Activated CD8-positive, alpha-beta T cell treated with anti-CD3 and anti-CD28 coated beads for 36 hours (primary cell): ENCODE measurements at places on chromosomes 3 and 15. TPM values are rescaled to one million over a fixed set of nuclear protein-coding genes. Genes with fewer than 3 reads are reported as not detected.

DNA sequence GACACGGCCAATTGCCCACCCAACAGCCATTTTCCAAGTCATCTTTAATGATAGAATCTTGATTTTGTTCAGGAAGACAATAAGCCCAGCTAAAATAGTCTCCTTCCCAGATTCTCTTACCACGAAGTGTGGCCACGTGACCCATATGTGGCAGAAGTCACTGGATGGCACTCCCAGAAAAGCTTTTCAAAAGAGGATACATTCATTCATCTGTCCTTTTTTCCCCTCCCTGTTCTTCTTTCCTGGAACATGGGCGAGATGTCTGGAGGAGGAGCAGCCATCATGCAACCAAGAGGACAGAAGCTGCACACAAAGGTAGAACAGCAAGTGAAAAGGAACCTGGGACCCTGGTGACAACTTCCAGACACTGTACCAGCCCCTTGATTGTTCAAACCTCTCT lies 174.7 kb downstream of the UACA start:
- DNase-seq, result no peak

- DNase-seq, result peak; percentile 32
These were observed 115.9 kb upstream of the ST8SIA2 start for GRCh38 chr15:92277776-92278175.

- DNase-seq, result peak; percentile 37
These were observed 877 bp downstream of the NIT2 start for GRCh38 chr3:100335434-100335833.

DNA sequence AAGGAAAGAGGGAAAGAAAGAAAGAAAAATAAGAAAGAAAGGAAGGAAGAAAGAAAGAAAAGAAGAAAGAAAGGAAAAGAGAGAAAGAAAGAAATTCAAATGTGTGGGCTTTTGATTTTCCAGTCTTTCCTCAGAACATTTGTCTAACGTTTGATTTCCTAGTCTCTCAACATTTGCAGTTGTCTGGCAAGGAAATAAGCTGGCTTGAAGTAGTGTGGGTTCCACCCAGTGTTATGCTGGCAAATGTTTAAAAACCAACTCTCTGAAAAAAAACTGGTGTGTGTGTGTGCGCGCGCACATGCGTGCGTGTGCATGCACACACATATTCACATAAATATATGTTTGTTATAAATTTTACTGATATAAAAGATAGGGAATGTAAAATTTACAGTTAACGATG lies 54.6 kb upstream of the C3orf49 start:
- no peak for DNase-seq

- no peak for DNase-seq
These were observed 35.9 kb upstream of the BNC1 start for GRCh38 chr15:83320404-83320803.

DNA sequence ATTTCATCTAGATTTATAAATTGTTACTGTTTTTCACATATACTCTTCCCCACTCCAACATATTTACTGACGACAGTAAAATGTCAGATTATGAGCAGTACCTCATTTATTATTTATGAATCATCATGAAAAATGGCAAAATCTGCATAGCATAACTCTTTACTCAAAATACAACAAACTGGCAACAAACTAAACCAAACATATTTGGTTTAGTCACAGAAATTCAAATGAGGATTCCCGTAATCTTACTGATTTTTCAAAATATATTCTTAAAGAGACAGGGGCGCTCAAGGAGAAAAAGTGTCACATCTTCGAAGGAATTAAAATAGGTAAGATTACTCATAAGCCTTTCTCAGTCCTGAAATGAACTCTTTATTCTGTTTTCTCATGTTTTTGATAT lies 3.0 kb upstream of the GPR87 start:
- DNase-seq, result no peak

DNA sequence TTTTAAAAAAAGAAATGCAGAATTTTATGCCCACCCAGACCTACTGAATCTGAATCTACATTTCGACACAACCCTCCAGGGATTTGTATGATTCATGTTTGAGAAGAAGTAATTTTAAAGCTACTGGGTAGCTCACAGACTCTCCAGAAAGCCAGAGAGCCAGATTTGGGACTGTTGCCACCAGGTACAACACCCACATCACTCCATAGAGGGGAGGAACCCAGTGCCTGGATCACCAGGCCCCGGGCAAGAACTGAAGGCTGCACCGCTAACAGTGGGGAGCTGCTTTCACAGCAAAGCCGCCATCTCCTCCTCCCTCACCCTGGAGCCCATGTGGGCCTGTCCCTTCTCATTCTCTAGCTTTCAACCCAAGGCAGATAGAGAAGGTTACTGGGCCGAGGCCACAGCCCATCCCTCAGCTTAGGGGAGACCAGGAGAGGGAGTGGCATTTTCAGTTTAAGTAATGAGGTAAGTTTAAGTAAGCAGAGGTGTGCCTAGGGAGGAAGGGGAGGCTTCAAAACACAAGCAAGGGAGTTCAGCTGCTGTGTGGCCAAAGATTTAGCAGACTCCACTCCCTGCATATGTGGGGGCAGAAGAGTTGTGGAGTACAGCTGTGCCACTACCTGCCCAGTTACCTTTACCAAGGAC lies 109.8 kb downstream of the IL12A start:
- DNase-seq, result no peak

DNA sequence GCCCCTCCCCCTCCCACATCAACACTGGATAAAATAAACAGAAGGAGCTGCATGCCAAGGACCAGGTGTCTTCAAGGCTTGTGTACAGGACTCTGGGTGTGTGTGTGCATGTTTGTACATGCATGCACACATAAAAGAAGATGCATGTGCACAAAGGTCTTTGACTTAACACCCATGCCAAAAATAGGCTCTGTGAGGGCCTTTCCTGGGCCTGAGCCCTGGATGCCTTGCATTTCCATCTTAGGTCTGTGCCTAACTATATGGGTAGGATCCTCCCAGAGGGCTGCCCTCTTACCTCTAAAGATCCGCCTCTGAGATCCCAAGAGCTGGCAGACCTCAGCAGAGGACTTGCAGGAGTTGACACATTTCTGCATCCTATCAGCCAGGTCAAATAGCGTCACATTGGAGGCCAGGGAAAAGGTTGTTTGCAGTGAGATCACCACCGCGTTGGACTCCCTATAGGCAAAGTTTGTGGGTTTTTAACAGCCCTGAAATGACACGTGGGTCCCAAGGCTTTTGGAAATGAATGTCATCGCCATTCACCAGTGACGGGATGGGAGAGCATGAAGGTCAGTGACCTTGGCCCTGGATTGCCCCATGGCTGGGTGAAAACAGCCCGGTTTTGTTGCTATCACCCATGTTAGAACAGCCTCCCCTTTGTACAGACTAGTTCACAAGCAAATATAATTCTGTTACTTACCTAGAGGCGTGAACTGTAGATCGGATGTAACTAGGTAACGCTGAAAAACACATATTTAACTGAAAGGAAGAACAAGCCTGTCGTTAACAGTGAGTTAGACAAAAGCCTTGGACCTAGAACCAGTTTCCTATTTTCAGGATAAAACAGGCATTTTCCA lies 54.0 kb downstream of the HEG1 start:
- no peak for DNase-seq

GRCh38 chr3:162769564-162769963 lies 1273.0 kb downstream of the OTOL1 start:
- no peak for DNase-seq

GRCh38 chr15:63473007-63473748 lies 31.2 kb upstream of the USP3 start:
- peak; percentile 64 for DNase-seq

DNA sequence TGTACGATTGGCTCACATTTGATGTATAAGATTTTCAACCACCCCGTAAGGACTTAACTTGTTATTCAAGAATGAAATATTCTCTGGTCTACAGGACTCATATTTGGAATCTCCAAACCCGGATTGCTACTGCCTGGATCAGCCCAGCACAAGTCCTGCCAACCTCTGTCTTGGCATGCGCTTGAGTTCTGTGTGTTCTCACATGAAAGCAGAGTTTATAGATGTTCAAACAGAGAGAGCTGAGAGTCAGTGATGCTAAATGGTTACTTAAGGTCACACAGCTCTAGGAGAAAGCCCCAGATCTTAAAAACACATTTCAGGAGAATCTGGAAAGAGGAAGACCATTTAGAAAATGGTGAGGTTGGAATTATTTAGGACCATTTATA lies 268.0 kb upstream of the TBL1XR1 start:
- DNase-seq, result no peak

Gene TICRR
- total RNA-seq, result 27.0 TPM
